Activated CD4-positive, alpha-beta memory T cell treated with anti-CD3 and anti-CD28 coated beads, Interleukin-2, amount 10 ng/mL, durations not matched to agents 7 days and 5 days (primary cell): ENCODE measurements at places on chromosomes 7 and 10. TPM values are rescaled to one million over a fixed set of nuclear protein-coding genes. Genes with fewer than 3 reads are reported as not detected.

ZPBP gene
- not detected for total RNA-seq

SLC16A9 gene
- 0.48 TPM for total RNA-seq

DNA sequence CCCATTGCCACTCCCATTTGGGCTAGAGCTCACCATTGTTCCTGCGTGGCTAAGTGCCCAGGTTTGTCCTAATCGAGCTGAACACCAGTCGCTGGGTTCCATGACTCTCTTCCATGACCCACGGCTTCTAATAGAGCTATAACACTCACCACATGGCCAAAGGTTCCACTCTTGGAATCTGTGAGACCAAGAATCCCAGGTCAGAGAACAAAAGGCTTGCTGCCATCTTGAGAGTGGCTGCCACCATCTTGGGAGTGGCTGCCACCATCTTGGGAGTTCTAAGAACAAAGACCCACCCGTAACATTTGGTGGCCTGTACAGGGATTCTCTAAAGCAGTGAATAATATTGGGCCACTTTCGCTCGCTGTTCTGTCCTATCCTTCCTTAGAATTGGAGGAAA lies 37.0 kb downstream of the AKR1B15 start:
- DNase-seq, result no peak
- H3K4me3 ChIP-seq, result no peak overlapping the region
- H3K27me3 ChIP-seq, result peaks cover 16% of the 10 kb centered on the region

GRCh38 chr10:32104622-32105509 lies 48.6 kb upstream of the KIF5B start:
- H3K27ac ChIP-seq, result no peak overlapping the region
- no peaks in the 10 kb centered on the region for H3K36me3 ChIP-seq
- no peak overlapping the region for H3K4me3 ChIP-seq
- H3K4me1 ChIP-seq, result no peaks in the 10 kb centered on the region
- DNase-seq, result no peak
- H3K27me3 ChIP-seq, result peaks cover 16% of the 10 kb centered on the region

GSAP gene
- 5.9 TPM for total RNA-seq

GRCh38 chr7:102214477-102215072 lies 72.1 kb upstream of the SH2B2 start:
- DNase-seq, result no peak
- H3K4me3 ChIP-seq, result no peak overlapping the region
- H3K27me3 ChIP-seq, result no peaks in the 10 kb centered on the region
- H3K4me1 ChIP-seq, result no peaks in the 10 kb centered on the region
- H3K36me3 ChIP-seq, result no peaks in the 10 kb centered on the region
- H3K27ac ChIP-seq, result no peak overlapping the region

UCN3 gene
- total RNA-seq, result not detected
